ENCODE measurements at places on chromosomes 3 and 15.

- DNase-seq: no peak
These were observed 76.8 kb downstream of the CSNK1G1 start for GRCh38 chr15:64279131-64279530.

- no peak for DNase-seq
These were observed 166.0 kb upstream of the EIF1B start for GRCh38 chr3:40143283-40144090.

- no peak for DNase-seq
These were observed 7.9 kb upstream of the GBE1 start for GRCh38 chr3:81769299-81769698.

- no peak for DNase-seq
These were observed 5.1 kb downstream of the PATL2 start for GRCh38 chr15:44705986-44706385.

DNA sequence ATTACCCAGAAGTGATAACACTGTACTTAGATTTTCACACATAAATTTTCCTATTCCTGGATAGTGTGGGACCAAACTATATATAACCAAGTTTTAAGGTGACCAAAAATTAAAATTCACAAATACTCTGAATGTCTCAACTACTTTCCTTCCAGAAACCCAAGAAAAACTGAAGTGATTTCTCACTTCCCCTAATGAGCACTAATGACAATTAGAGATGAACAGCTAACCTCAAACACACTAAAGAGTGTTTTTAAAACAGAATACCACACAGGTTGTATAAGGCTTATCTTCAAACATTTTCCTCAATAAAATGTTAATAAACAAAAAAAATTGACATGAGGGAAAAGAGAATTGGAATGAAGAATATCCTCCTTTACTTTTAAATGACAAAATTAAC, 188.2 kb downstream of the ZBTB20 start:
- DNase-seq: no peak

GRCh38 chr3:157499342-157499963, 3.8 kb downstream of the VEPH1 start:
- no peak for DNase-seq

DNA sequence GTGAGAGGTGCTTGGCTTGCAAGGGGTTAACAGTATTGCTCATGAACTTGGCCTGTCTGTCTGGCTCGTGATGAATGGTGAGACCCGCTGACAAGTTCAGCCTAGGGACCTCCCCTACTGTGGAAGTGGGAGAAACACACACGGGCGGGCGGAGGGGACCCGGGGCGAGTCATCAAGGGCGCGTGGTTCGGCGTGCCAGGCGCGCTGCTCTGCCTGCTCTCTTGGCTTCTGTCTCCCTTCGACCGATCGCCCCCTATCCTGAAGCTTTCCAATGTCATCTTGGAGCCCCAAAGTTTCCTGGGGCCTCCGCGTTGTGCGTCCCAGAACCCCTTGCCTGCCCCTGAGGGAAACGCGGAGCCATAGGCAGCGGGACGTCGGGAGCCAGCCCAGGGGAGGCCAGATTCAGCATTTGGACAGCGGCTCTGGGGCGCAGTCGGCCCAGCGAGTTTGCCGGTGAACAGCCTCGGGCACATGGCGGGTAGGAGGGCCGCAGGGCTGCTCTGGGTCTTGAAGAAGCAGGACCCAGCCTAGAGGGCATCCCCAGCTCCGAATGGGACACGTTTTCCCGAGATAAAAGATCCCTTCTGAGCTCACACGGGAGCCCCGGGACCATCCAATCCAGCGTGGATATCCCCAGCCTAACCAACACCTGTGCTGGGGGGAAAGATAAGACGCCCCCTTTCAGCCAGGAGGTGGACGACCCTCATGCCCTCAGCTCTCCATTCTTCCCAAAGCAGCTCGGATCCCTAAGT, 27.0 kb upstream of the POLG start:
- peak; percentile 52 for DNase-seq

GRCh38 chr15:44427756-44428724, 611 bp downstream of the CTDSPL2 start:
- DNase-seq: no peak

DNA sequence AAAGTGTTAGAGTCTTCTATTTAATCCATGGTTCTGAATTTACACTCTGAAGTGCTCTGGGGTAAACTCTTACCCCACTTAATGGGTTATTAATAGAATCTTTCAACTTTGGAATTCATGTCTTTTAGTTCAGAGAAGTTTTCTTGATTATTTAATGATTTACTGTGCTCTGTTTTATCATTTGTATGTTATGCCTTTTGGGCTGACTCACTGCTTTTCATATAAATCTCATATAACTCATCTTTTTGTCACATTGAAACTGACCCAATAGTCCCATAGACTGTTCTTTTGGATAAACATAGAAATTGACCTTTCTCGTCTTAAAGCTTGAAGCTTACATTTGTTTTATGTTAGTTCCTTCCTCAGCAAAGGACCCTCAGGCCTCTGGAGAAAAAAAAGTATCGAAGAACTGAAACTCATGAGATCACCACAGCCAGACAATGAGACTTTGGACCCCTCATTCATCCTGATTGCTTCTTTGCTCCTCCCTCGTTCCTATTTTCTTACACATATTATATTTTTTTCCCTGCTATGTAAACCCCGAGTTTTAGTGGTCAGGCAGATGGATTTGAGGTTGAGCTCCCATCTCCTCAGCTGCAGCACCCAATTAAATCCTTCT, 229.1 kb upstream of the CBLB start:
- no peak for DNase-seq

DNA sequence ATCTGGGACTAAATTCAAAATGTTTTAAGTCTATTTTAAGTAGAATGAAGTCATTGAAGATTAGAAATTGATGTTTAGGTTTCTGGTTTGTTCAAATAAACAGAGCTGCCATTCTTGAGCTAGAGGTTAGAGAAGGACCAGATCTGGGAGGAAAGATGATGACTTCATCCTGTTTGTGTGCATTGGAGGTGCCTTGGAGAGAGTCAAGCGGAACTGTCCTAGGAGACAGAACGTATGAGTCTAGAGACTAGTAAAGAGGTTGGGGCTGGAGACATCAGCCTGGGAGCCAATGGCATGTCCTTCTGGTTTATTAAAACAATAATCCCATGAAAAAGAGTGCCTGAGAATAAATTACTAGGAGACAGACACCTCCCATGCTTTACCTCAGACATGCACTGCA, 303.4 kb downstream of the KBTBD8 start:
- no peak for DNase-seq

GRCh38 chr15:95868970-95869369, 461.5 kb upstream of the NR2F2 start:
- DNase-seq: no peak
